ENCODE measurements at places on chromosomes 3 and 15. TPM values are rescaled to one million over a fixed set of nuclear protein-coding genes. Genes with fewer than 3 reads are reported as not detected.

GRCh38 chr15:99635794-99636193 lies 70.0 kb downstream of the MEF2A start:
- H3K4me1 ChIP-seq = peaks cover 19% of the 10 kb centered on the region
- no peak overlapping the region for H3K4me3 ChIP-seq
- H3K36me3 ChIP-seq = peaks cover 54% of the 10 kb centered on the region
- no peak overlapping the region for H3K27ac ChIP-seq
- no peaks in the 10 kb centered on the region for H3K27me3 ChIP-seq

- no peak overlapping the region for H3K4me3 ChIP-seq
- no peaks in the 10 kb centered on the region for H3K36me3 ChIP-seq
- no peaks in the 10 kb centered on the region for H3K4me1 ChIP-seq
- no peaks in the 10 kb centered on the region for H3K27me3 ChIP-seq
- H3K27ac ChIP-seq = no peak overlapping the region
Measured at GRCh38 chr3:6878731-6879130, 17.8 kb downstream of the GRM7 start.

- H3K36me3 ChIP-seq = no peaks in the 10 kb centered on the region
- no peak overlapping the region for H3K27ac ChIP-seq
- H3K4me3 ChIP-seq = no peak overlapping the region
- no peak for DNase-seq
- H3K27me3 ChIP-seq = no peaks in the 10 kb centered on the region
Measured at GRCh38 chr3:110650741-110651140, 420.9 kb upstream of the NECTIN3 start.

GRCh38 chr15:61828860-61829513 lies 231.3 kb downstream of the VPS13C start:
- peaks cover 2% of the 10 kb centered on the region for H3K4me1 ChIP-seq
- no peak overlapping the region for H3K4me3 ChIP-seq
- no peak overlapping the region for H3K27ac ChIP-seq
- peaks cover 20% of the 10 kb centered on the region for H3K27me3 ChIP-seq
- H3K36me3 ChIP-seq = no peaks in the 10 kb centered on the region

DNA sequence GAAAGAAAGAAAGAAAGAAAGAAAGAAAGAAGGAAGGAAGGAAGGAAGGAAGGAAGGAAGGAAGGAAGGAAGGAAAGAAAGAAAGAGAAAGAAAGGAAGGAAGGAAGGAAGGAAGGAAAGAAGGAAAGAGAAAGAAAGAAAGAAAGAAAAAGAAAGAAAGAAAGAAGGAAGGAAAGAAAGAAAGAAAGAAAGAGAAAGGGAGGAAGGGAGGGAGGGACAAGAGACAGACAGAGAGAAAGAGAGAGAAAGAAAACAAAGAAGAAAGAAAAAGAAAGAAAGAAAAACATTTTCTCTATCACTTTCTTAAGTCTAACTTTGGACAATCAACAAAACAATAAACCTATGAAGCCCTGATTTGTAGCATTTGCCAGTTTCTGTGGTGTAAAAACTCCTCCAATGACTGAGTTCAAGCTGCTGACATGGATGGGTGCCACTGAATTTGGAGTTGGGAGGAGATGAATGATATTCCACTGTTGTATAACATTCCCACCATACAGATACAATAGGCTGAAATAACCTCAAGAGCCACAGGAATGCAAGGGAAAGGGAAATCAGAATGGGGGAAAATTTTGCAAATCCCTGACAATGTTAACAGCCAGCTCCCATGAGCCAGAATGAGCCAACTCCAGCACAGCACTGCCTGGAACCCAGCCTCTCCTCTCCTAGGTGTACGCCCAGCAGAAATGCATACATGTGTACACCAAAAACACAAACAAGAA lies 15.0 kb upstream of the RTP3 start:
- H3K27me3 ChIP-seq = peaks cover 35% of the 10 kb centered on the region
- no peak for DNase-seq
- H3K27ac ChIP-seq = no peak overlapping the region
- no peaks in the 10 kb centered on the region for H3K4me1 ChIP-seq
- H3K36me3 ChIP-seq = no peaks in the 10 kb centered on the region

ATP10A gene
- total RNA-seq = 40.1 TPM

CRYGS gene
- 5.6 TPM for total RNA-seq

CCR4 gene
- total RNA-seq = 241 TPM

CSTA gene
- not detected for total RNA-seq

Data from activated T-helper 2 cell treated with anti-CD3 and anti-CD28 coated beads, Interferon-gamma antibody, Interleukin-2, Interleukin-4, amounts not matched to agents 10 μg/mL and 5 μg/mL and 100 μg/mL, durations not matched to agents 14 hours and 24 hours and 36 hours (primary cell).